ENCODE measurements at places on chromosomes 7 and 10. TPM values are rescaled to one million over a fixed set of nuclear protein-coding genes. Genes with fewer than 3 reads are reported as not detected.

DNA sequence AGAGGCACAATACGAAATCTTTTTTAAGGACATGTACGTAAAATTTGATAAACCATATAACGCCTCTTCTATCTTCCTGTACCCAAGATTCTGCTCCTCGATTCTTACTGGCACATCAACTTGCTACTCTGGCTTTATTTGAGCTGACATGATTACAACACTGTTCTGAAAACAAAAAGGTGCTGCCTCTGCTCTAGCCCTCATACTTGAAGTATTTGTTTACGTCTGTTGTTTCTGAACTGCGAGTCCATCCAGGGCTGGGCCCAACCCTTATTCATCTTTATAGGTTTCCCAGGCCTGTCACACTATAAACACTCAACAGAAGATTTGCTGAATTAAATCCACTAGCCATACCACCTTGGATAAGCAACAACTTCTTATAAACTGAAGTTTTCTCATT lies 96.2 kb upstream of the SVIL start:
- DNase-seq, result no peak

OPN4 gene
- total RNA-seq, result 0.49 TPM

CTNNA3 gene
- 28.1 TPM for total RNA-seq

DNA sequence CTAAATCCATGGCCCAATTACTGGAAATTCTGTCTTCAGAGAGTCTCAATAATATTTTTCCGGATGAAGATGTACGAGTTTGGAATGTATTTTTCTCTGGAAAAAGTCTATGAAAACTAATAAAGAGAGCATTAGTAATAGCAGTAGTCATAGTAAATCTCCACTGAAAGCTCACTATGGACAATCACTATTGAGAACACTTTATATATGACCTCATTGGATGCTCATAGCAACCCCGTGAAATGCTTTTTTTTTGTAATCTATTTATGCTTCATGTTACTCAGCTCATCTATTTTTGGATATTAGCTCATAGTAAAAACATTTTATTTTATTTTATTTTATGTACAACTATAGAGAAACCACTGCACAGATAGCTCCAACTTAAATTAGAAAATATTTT lies 94.3 kb upstream of the MYO3A start:
- DNase-seq, result no peak

GLI3 gene
- total RNA-seq, result 4.9 TPM

DNA sequence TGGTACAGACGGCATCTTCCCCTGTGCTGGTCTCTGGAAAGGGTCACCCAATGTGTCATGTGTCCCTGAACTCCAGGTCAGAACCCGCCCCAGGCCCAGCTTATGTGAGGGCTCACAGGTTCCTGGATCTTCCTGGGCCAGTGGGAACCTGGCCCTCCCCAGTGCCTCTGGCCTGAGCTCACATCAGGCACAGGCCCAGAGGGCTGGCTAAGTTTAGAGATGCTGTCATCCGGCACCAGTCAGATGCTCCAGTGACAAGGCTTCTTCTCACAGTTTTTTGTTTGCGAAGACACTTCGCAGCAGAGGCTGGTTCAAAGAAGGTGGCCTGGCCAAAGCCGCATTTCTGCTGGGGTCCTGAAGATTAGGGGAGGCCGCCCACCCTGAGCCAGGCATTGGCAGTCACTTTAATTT lies 11.8 kb downstream of the CAMK2B start:
- DNase-seq, result peak; percentile 87

- no peak for DNase-seq
These were observed 110.8 kb downstream of the NKX6-2 start for GRCh38 chr10:132675031-132675740.

DNA sequence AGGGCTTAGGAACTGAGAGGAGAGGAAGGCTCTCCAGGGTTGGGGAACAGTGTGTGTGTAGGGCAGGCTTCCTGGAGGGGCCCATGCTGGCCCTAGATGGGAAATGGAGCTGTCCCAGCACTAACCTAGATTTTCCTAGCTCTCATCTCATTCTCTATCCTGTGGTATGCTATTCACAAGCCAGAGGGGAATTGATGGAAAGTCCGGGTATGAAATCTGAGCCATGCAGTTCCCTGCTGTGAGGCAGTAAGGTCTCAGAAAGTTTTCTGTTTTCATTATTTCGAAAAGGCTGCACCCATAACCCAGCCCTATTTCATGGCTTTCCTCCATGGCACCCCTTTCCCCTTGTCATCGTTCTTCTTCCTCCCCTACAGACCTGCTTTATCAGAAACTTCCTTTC lies 220.3 kb downstream of the RPS24 start:
- DNase-seq, result no peak

SGCE gene
- 8.8 TPM for total RNA-seq

All from psoas muscle (tissue), 8 donors.